ENCODE measurements at places on chromosomes 3 and 15. TPM values are rescaled to one million over a fixed set of nuclear protein-coding genes. Genes with fewer than 3 reads are reported as not detected.

- DNase-seq, result no peak
Observed at GRCh38 chr15:55774113-55774970, 31.4 kb upstream of the PRTG start.

DNA sequence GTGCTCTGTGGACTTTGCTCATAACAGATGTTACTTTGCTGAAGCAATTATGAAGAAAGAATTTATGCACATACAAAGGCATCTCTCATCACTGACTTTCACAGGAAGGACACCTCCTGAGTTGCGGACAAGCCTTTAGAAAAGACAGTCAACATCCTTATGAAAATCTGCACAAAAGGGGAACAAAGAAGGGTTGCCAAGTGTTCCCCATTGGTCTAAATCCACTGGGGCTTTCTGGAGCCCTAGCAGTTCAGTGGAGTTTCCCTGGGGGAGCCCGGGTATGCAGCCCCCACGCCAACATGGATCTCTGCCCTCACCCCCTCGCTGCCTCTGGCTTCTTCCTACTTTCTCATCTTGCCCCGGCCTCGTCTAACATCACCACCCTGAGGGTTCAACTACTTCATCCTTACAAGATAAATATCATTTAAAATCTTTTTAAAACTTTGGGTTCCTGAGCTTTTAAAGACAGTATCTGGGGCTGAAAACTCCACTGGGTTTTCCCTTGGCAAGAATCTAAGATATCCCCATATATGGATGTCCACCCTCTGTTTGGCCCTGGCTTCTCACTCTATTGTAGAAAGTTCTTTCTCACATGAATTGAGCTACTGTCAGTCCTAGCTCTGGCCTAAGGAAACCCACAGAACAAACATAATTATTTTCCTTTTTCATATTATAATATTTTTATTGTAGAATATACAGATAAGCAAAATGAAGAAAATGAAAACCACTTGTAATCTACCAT is 207.9 kb upstream of the RGMA start:
- DNase-seq, result no peak

GRCh38 chr3:102174312-102174712 is 260.5 kb upstream of the ZPLD1 start:
- DNase-seq, result no peak

DNA sequence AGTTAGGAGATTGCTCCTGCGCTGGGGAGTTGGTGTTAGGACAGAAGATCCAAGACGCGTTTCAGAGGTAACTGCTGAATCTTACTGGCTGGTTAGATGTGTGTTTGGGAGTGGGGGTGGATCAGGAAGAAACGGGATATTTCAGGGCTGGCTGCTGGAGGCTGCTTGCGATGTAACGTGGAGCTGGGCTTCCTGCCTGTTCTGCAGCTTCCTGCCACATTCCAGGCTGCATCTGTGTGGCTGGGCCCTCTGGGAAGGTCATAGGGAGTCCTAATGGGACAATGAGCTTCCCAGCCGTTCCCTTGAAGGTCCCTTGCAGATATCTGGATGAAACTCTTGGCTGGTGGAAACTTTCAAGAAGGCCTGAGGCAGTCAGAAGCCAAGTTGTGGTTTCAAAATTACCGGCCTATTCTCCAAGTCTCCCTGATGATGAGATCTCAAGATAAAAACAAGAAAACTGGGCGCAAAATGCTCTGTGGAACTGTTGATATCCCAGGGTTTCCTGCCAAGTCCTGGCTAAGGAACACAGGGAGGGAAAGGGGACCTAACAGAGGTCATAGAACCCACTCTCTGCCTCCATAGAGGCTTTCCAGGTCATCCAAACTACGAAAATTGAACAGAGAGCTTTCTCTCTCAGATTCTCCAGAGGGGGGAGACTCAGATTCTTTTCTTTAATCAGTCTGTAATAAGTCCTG is 67.0 kb downstream of the NOX5 start:
- peak; percentile 89 for DNase-seq

DNA sequence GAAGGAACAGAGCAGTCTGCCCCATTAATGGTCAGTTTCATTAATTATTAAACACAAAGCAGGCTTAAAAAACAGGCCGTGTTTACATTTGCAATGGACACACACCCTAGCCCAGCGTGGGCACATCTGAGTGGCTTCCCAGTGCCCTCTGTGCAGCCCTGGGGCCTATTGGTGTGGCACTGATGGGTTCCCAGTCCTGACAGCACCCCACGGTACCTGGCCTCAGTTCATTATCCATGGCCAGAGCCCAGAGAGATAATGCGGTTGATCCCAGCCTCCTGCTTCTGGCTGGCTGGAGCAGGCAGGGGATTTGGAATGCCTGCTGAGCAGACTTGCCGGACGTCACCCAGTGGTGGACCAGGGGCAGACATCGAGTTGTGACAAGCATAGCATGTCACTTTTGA is 110.5 kb upstream of the ABHD17C start:
- DNase-seq, result no peak

The TRPM1 gene
- polyA plus RNA-seq, result not detected

The FGD5 gene
- polyA plus RNA-seq, result 18.2 TPM
